ENCODE measurements at places on chromosomes 16 and 17.

DNA sequence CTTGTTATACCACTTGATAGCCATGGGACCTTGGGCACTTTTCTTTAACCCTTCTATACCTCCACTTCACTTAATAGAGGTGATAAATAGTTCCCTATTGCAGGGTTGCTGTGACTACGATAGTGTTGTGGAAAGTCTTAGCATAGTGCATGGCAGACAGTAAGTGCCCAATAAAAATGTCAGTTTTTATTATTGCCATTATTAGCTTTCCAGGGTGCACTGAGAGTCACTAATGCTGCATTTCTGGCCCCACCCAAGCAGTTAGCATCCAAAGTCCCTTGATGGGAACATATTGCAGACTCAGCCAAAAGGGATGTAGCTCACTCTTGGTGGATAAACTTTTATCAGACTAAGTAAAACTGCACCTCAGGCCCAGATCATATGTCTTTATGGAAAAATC, 41.5 kb upstream of the TEKT3 start:
- no peak for DNase-seq

GRCh38 chr16:77359065-77359502, 75.8 kb downstream of the ADAMTS18 start:
- DNase-seq: peak; percentile 51

DNA sequence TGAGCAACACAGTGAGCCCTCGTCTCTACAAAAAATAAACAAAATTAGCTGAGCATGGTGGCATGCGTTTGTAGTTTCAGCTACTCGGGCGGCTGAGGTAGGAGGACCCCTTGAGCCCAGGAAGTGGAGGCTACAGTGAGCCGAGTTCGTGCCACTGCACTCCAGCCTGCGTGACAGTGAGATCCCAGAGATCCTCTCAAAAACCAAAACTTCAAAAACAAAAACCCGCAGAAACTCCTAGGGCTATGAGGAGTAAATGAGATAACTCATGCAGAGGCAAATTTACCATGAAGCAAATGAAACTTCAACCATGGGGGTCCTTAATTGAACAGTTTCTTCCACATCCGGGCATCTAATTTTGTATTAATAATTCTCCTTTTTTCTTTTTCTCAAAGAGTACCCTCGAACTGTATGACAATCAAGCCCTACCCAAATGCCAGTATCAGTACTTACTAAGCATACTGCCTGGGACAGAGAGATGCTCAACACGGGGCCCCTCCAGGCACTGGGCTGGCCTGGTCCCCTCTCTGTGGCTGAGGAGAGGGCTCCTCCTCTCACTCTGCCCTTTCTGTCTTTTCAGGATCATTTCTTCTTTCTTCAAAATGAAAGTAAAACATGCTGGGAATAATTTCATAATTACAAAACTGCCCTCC, 789 bp upstream of the PIPOX start:
- DNase-seq: no peak

DNA sequence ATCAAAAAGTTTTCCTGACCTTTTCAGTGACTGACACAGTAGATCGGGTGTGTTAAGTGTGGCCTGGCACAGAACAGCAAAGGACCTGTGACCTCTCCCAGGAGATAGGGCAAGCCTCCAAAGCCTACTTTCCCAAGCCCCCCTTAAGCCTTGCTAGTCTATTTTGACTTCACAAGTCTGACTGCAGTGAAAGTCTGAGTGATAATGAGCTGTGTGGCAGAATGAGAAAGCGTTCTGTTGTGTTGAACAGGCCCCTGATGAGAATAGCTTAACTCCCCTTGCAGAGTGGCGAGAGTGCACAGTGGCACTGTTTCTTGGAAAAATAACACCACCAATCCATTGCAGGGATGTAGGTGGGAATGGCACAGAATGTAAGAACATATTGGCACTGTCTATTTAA, 32.8 kb downstream of the MMD start:
- no peak for DNase-seq

DNA sequence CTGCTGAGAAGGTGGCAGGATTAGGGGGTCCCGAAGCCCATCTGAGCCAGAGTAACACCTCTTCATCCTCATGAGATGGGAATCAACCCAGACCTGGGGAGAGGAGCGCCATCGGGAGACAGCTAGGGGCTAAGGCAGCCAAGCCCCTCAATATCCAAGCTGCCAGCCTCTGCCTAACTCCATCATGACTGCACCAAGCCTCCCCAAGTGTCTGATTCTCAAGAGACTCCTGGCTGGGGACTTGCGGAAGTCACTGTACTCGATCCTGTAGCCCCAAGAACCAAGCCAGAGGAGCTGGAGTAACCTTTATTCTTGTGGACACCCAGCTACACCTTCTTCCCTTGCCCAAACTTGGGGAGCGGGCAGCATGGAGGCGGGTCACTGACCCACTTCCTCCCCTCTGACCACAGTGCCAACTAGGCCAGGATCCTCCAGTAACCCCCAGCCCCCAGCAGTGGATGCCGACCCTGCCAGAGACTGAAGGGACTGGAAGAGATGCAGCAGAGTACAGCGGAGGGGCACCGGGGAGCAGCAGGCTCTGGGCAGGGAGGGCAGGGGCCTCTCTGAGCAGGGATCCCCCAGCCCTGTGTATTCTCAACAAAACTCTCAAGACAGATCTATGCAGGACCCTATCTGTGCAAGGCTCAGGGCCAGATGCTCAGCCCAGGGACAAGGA, 13.3 kb downstream of the HDAC5 start:
- DNase-seq: no peak

DNA sequence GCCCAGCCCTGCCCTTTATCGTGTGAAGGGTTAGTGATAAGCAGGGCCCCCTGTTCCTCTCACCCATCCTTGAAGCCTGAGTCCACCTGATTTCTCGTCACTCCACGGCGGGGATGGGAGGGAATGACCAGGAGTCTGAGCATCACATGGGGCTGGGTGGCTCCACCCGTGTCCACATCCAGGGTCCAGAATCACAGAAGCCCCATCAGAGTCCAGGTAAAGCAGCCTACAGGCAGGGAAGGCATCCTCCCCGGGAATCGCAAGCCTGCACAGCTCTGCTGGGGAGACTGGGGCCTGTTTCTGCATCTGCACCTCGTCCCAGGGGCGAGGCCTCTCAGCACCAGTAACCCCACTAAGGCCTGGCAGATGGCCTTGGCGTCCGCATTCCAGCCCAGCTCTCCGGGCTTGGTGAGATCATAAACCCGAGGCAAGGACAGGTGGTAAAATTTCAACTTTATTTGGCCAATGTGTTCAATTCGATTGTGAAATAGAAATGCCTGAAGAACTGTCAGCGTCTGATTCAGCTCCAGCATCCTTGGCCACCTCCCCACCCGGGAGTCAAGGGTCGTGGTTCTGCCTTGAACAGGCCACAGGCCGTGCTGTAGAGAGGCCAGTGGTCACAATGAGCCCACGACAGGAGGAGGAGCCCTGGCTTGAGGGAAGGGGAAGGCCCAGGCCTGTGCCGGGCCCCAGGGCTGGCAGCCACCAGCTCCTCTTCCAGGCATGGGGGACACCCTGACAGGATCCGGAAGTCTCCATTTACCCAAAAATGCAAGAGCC, 8.1 kb upstream of the PPP1R27 start:
- DNase-seq: no peak

Data from NCI-H526 treated with DMSO at 0.1 percent for 48 hours (cell line).